Endothelial cell of umbilical vein (primary cell): ENCODE measurements at places on chromosomes 11 and 22. TPM values are rescaled to one million over a fixed set of nuclear protein-coding genes. Genes with fewer than 3 reads are reported as not detected.

GRCh38 chr22:22689621-22690345, 45.4 kb downstream of the GGTLC2 start:
- no peak for DNase-seq

GRCh38 chr22:19526076-19526701, 2.0 kb upstream of the CLDN5 start:
- no peak for DNase-seq

Gene RBMXL2
- total RNA-seq = 0.51 TPM in 1 of 2 replicates, not detected in the other

Gene C11orf16
- not detected in 2 replicates for total RNA-seq
